ENCODE measurements at places on chromosomes 4 and X.

DNA sequence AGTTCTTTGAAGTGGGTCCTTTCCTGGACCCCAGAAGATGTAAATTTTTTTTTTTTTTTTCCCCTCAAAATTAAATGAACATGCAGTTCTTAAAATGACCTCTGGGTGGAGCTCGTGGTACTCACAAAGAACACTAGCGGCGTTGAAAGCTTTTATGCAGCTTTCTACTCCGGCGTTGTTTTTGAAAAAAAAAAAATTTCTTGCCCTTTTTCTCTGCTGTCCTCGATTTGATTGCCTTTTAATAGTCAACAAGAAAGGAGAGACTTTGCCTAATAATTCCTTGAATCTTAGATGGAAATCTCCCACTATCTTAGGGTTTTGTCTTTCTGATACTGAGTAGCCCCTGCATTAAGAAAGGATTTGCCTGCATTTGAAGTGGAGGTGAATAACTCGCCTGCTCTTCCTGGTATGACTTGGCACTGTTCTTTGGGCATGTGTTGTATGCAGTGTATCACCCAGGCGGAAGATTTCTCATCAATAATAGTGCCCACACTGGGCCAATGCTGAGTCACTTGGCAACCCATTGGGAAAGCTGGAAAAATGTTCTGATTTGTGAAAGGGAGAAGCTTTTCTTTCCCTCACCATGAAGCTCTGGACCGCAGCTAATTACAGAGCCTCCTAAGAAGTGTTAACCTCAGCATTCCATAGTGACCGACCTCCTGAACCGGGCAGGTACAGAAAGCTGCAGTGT, 104.0 kb downstream of the PHEX start:
- peak; percentile 21 for DNase-seq

GRCh38 chr4:105470766-105471165, 3.1 kb downstream of the PPA2 start:
- DNase-seq, result no peak

- DNase-seq, result no peak
Measured at GRCh38 chr4:81745050-81745449, 273.3 kb upstream of the RASGEF1B start.

- DNase-seq, result no peak
Measured at GRCh38 chr4:74370912-74371311, 6.0 kb downstream of the EREG start.

DNA sequence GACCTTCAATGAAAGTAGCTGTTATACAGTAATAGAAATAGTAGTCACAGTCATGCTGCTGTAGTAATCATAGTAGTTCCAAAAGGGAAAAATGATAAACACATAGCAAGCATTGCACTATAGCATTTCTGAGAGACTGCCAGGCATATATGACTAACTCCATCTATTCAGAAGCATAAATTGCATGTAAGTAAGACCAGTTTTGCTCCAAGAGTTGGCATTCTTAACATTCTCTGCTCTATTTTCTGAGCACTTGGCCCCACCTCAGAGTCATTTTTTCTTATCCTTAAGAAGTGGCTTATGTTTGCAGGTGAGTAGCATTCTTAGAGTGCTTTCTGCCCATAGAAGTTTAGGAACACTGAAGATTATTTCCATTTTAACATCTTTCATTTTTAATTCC, 490.3 kb upstream of the TECRL start:
- no peak for DNase-seq

DNA sequence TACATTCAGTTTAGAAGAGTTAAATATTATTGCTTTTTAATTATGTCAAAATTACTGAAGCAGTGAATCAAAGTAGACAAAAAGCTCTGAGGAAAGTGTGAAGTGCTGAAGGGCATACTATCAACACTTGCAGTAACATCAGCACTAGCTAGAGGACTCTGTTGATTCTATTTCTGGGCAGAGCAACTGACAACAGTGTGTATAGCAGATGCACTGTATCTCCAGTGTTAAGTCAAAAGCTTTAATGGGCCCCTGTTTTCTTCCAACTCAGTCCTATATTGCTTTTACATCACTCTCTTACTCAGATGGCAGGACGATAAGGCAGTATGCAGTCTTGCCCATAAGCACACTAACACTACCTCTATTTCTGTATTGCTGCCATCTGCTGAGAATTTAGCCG, 435.2 kb upstream of the AMOT start:
- DNase-seq, result no peak

GRCh38 chrX:39577206-39577984, 520.4 kb downstream of the BCOR start:
- DNase-seq, result no peak

GRCh38 chr4:153257151-153257620, 52.9 kb downstream of the TRIM2 start:
- peak; percentile 44 for DNase-seq

GRCh38 chr4:61533140-61533539, 333.0 kb downstream of the ADGRL3 start:
- DNase-seq, result no peak

GRCh38 chr4:119623025-119623424, 5.6 kb downstream of the PDE5A start:
- no peak for DNase-seq

GRCh38 chr4:48340276-48340964, 909 bp upstream of the SLAIN2 start:
- peak; percentile 22 for DNase-seq

DNA sequence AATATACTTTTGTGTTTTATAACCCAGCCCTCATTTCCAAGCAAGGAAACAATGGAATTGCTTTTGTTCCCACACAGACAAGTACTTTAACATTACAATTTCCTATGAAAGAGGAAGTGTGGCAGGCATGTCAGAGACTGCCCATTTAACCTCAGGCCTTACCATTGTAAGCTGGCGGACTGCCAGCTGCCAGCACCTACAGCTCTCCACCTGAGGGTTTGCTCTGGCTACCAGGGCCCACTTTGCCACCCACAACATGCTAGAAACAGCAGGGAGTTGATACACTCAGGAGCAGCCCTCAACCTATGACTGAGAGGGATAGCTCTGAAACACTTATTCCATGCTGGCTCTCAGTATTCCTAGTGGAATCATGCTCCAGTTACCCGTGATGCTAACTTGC, 152.3 kb upstream of the PRDX4 start:
- no peak for DNase-seq

- DNase-seq, result no peak
Measured at GRCh38 chr4:19512086-19512485, 739.6 kb upstream of the SLIT2 start.

GRCh38 chr4:123649645-123650391, 253.2 kb downstream of the SPRY1 start:
- DNase-seq, result no peak

DNA sequence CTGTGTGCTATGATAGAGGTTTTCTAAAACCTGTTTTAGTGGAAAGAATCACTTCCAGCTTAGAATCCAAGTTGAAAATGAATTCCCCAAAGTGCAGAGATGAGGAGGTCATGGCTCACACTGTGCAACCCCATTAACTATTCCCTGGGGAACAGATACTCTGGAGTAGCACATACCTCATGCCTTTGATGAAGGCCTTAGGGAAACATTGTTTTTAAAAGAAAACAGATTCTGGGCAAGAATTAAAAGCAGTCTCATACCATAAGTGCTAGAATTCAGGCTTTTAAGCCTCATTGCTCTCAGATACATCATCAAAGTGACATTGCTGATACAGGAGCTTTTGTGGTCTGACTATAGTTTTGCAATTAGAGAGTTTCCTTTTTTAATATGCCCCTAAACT, 115.1 kb downstream of the NDST4 start:
- no peak for DNase-seq

DNA sequence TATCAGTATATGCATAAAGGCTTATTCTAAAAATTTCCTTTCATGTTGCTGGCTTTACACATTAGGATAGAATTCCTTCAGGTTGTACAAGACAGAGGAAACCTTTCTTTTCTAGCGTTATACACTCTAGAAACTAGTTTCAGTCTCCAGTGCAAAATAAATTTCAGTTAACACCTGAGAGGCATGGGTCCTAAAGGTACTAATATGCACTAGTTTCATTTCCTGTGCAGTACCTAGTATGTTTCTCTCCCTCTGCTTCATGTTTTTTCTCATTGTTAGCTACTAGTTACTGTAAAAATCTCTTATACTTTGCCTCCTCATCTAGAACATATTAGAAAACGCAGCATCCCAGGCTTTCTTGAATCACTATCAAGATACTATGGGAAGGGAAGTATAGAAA, 54.0 kb downstream of the SNX25 start:
- DNase-seq, result no peak

DNA sequence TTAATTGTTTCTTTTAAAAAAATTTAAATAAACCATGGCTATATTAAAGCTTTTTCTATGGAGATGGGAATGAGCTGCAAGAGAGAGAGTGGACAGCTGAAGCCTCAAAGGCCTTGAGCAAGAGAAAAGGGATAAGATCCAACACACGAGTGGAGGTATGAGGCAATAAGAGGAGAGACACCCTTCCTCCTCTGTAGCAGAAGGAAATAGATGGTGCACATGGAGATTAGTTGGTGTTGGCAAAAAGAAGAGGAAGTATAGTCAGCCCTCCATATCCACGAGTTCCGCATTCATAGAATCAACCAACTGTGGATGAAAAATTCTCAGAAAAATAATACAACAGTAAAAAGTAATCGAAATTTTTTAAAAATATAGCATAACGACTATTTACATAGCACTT, 3.2 kb downstream of the CXorf38 start:
- DNase-seq, result no peak

DNA sequence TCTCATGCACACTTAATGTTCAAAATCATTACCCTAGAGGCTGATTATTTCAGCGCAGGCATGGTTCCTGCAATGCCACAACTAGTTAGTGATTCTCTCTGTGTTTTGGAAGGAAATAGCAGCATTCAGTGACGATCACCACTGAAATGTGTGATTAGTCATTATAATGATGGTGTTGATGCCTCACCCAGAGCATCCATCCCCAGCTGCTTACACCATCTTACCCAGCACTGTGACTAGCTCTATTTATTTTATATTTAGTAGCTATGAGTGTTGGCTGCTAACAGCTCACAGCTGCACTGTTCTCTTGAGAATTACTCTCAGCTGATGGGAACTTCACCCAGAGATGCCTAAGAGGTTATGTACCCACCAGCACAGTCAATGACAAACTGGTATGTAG, 60.5 kb upstream of the TSPAN7 start:
- DNase-seq, result no peak

GRCh38 chrX:13345037-13345436, 25.2 kb upstream of the ATXN3L start:
- no peak for DNase-seq

- no peak for DNase-seq
Measured at GRCh38 chr4:10741961-10742699, 57.6 kb upstream of the CLNK start.

Measured in stimulated activated CD4-positive, alpha-beta T cell treated with anti-CD3 and anti-CD28 coated beads, Interleukin-2, amount 100 ng/mL, for 24 hours (primary cell).